NCI-H187 (cell line): ENCODE measurements at places on chromosomes 12 and 14.

DNA sequence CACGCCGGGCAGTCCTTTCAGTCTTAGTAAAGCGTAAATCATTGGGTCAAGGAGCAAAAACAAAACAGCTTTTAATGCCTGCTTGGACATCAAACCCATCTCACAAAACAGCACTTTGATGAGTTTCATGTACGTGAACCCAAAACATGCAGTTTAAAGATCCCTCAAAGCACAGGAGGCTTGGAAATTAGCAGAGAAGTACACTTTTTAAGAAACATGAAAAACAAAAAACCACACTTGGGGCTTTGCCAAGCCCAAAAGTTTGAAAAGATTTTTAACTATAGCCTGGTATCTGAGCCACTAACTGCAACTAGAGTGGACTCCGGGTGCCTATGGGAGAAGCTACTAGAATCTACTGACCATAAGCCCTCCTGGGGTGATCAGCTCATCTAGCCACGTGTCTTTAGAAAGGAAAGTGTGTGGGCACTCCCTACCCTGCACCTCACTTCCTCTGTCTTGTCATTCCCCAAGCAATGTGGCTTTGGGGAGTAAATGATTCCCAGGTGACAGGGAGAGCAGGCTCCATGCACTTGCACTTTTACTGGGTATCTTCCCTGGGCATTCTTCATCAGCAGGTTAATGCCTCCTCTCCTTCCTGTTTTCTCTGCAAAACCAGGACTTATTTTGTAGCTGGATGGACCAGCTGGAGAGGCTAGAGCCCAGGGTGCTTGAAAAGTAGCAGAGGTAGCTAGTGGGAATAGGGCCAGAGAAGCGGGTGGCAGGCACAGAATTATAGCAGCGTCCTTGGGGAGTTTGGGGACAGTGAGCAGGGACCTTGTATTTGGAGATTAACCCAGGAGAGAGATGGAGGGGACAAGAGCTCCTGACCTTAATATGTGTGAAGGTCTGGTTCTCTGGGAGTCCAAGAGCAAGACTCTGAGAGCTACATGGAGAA lies 339.3 kb downstream of the BCL11B start:
- no peak for DNase-seq

- no peak for DNase-seq
Measured at GRCh38 chr14:67486890-67487289, 1.6 kb downstream of the TMEM229B start.

- no peak for DNase-seq
Measured at GRCh38 chr12:27207615-27208413, 36.3 kb upstream of the STK38L start.

GRCh38 chr12:132367071-132367851 lies 37.9 kb upstream of the GALNT9 start:
- DNase-seq = no peak

DNA sequence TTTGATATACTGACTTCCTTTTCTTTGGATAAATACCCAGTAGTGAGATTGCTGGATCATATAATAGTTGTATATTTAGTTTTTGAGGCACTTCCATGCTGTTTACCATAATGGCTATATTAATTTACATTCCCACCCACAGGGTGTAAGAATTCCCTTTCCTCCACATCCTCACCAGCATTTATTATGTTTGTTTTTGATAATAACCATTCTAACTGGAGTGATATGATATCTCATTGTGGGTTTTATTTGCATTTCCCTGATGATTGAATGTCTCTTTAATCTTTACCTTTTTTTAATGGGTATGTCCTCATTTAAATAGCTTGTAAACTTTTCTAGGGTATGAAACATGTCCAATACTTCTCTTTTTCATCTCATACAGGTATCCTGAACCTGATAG lies 11.6 kb upstream of the SAV1 start:
- DNase-seq = no peak

GRCh38 chr14:74945261-74945851 lies 10.0 kb downstream of the PGF start:
- no peak for DNase-seq

DNA sequence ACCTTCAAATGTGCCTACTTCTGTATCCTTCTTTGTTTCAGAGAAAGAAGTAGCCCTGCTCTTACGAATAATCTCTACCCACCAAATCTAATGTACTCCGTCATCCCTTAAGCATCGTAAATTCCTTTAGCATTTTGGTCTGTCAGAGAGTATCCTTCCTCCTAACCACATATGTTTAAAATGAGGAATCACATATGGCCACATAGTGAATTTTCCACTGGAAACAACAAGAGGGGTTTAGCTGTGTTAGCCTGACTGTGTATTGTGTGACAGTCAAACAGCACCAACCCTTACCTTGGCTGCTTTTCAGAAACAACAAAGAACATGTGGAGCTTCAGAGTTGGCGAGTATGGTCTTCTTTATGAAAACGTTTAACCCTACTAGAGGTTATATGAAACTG lies 5.5 kb downstream of the LUM start:
- no peak for DNase-seq

- DNase-seq = no peak
Measured at GRCh38 chr12:109737126-109737525, 23.5 kb downstream of the FAM222A start.

DNA sequence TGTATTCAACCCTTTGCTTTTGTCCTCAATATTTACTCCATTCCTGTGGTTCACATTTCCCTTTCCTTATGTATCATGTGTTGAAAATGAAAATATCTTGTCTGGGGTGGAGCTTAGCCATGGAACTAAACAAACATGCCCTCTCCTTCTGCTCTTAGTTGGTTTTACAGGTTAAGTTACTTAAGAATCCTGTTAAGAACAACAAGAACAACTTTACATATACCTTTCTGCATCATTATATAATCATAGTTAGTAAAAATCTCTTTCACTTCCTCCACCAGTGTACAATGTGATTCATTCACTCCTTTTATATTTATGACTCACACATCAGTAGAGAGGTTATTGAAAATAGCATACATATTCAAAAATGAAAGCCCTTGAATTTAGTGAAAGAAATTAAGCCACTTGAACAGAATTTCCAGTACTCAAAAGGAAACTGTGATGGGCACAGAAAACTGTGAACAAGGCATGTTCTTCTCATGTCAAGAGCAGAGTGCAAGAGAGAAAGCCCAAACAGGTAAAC lies 307.7 kb downstream of the CCDC91 start:
- DNase-seq = no peak

DNA sequence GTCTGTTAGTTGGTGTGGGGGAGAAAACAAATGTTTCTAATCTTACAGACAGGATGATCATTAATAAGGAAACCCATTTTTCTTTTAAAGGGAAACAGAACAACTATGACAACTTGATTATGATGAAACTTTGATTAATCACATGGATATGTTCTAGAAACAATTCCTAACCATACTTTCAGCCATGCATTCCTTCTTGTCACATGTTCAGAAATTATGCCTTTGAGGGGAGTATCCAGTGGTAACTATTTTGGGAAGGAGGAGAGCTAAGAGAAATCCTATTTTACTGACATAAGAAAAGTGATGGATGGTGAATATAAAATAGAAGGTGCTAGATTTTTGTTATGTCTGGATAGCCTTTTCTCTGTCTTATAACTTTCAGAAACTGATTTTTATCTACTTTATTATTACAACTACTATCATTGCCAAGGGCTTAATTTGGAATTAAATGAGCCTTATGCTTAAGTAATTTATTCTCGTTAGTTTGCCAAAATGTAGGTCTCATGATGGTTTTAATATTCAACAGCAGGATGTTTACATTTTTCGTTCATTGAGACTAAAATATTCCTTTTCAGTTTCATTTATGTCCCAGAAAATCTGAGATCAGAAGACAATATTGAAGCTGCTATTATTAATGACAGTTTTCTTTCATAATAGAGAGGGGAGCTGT lies 200.1 kb downstream of the TMTC2 start:
- DNase-seq = no peak
